DND-41 (cell line): ENCODE measurements at places on chromosomes 12 and 14.

GRCh38 chr12:119235197-119235751 is 56.5 kb downstream of the HSPB8 start:
- no peaks in the 10 kb centered on the region for H3K36me3 ChIP-seq
- no peak for DNase-seq
- H3K27me3 ChIP-seq: no peaks in the 10 kb centered on the region
- H3K27ac ChIP-seq: no peak overlapping the region
- H3K4me3 ChIP-seq: no peak overlapping the region
- no peaks in the 10 kb centered on the region for H3K4me1 ChIP-seq

DNA sequence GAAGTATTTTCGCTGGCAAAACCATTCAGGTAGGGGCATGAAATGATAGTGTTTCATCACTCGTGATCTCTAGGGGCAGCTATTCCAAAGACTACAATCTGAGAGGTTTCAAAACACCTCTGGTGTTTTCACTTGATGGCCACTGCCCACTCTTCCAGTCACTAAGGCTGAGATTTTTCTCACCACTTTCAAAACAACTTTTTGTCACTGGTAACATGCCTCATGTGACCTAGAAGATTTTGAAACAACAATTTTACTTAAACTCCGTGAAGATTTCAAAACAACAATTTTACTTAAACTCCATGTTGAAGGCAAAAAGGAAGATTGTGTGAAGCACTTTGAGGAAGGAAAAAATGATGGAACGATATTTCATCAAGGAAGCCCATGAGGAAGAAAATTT is 1.2 kb upstream of the IRAK3 start:
- H3K36me3 ChIP-seq: no peaks in the 10 kb centered on the region
- H3K4me3 ChIP-seq: no peak overlapping the region
- H3K27me3 ChIP-seq: peaks cover 3% of the 10 kb centered on the region
- H3K4me1 ChIP-seq: no peaks in the 10 kb centered on the region
- no peak overlapping the region for H3K27ac ChIP-seq
- DNase-seq: no peak

DNA sequence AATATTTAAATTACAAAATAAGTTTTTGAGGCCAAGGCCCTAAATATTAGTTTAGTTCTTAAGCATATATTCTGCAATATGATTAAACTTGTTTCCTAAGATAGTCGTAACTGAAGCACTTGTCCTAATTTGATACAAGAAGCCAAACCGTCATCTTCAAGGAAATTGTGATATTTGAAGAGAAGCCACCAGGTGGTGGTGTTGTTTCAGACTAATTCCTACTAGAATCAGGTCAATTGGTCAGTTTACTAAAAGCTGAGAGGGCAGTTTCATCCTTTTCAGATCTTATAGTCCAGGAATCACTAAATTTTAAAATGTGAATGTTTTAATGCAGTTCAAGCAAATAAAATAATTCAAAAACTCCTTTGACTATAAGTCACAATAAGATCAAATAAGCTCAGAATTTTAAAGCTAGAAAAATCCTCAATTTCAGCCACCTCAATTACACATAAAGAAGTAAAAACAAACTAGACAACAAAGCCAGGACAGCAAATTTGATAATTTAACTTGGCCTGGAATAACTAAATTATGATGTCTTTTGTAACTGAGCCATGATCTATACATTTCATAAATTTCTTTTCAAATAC is 7.1 kb upstream of the ARL1 start:
- no peak overlapping the region for H3K27ac ChIP-seq

DNA sequence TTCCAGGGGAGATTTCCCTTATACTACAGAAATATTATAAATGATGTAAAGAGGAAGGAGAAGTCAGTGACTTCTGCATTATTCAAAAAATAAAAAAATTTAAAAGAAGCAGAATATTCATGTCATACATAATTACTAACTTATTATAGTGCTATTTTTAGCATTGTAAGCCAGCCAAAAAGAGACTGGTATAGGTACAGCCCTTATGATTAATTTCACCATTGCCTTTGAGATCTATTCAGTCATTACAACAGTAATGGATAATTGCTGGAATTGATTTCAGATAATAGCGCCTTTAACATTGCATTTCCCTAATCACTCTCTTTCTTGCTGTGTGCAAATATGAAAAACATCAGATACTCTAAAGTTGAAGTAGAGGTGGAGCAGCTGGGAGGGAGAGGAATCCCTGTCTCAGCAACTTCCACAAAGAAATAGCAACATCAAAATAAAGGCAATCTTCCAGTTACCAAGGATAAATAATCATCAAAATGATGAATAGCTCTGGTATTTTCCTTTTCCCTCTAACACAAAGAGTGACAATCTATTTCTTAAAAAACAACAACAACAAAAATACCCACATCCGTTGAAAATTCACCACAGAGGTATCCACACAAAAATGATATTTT is 71.8 kb upstream of the OVCH1 start:
- DNase-seq: no peak
- no peaks in the 10 kb centered on the region for H3K4me1 ChIP-seq
- H3K27ac ChIP-seq: no peak overlapping the region

DNA sequence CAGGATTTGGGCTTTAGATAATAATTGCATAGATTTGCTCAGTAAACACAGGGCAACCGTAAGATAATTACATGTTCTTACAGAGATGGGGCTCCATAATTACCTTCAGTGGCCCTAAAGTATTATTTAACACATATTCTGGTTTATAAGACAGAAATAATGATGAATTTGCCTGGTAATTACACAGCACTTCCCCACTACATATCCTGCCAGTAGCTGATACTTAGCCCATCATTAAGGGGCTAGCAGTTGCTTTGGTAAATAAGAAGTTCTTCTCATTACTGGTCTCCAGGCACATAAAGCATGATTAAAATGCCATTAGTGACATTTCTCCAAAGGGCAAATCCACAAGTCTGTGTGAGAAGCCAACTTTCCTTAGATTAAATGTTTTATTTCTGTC is 158.7 kb downstream of the NUAK1 start:
- no peaks in the 10 kb centered on the region for H3K4me1 ChIP-seq
- no peaks in the 10 kb centered on the region for H3K36me3 ChIP-seq
- DNase-seq: no peak
- no peaks in the 10 kb centered on the region for H3K27me3 ChIP-seq
- no peak overlapping the region for H3K27ac ChIP-seq

GRCh38 chr14:103509864-103510723 is 12.5 kb downstream of the CKB start:
- no peak overlapping the region for H3K4me3 ChIP-seq
- no peaks in the 10 kb centered on the region for H3K4me1 ChIP-seq

GRCh38 chr14:104642540-104642868 is 37.9 kb upstream of the TMEM179 start:
- H3K4me1 ChIP-seq: no peaks in the 10 kb centered on the region
- no peak overlapping the region for H3K4me3 ChIP-seq
- DNase-seq: no peak
- H3K27me3 ChIP-seq: peaks cover 2% of the 10 kb centered on the region
- no peaks in the 10 kb centered on the region for H3K36me3 ChIP-seq

- no peaks in the 10 kb centered on the region for H3K4me1 ChIP-seq
- H3K36me3 ChIP-seq: no peaks in the 10 kb centered on the region
- DNase-seq: no peak
- no peak overlapping the region for H3K4me3 ChIP-seq
- H3K27me3 ChIP-seq: peaks cover 44% of the 10 kb centered on the region
- H3K27ac ChIP-seq: no peak overlapping the region
Observed at GRCh38 chr14:72606879-72607278, 287.0 kb downstream of the DPF3 start.

DNA sequence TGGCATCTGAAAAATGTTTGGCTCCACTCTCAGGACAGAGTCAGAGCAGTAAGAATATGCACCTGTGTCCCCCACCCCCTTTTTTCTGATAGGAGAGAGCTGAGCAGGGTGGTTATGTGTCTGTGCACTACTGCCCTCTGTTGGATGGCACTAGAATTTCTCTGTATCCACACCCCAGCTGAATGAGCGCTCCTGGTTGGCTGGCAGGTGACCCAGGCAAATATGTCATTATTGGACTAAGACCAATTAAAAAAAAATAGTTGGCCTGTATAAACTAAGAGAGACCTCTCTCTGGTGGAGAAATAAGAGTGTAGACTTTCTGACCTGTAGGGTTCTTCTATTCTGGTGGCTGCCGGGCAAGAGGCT is 107.0 kb downstream of the PTCSC3 start:
- peaks cover 23% of the 10 kb centered on the region for H3K27me3 ChIP-seq
- H3K4me1 ChIP-seq: no peaks in the 10 kb centered on the region
- H3K27ac ChIP-seq: no peak overlapping the region
- peak; percentile 57 for DNase-seq
- H3K36me3 ChIP-seq: no peaks in the 10 kb centered on the region

DNA sequence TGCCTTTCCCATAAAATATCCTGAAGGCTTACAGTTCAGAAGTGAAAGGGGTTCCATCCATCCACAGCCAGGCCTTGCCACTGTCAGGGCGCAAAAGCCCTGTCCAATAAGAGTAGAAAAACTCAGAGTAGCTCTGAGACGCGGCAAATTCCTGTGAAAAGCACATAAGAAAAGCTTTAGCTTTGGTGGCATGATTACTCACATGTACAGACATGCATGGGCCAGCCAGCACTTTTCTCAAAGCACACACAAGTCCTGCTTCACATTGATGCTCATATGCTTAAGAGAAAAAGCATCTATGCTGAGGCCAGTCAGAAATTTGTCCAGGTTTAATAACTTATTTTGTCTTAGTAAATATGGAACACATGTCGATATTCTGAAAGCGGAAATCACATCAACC is 25.5 kb downstream of the CLEC1A start:
- H3K27ac ChIP-seq: no peak overlapping the region
- DNase-seq: no peak
- H3K4me3 ChIP-seq: no peak overlapping the region
- H3K27me3 ChIP-seq: peaks cover 19% of the 10 kb centered on the region

GRCh38 chr12:45794422-45794821 is 64.9 kb downstream of the ARID2 start:
- DNase-seq: no peak
- H3K27ac ChIP-seq: no peak overlapping the region
- peaks cover 7% of the 10 kb centered on the region; the same call in 1 of the 2 replicates for H3K36me3 ChIP-seq

DNA sequence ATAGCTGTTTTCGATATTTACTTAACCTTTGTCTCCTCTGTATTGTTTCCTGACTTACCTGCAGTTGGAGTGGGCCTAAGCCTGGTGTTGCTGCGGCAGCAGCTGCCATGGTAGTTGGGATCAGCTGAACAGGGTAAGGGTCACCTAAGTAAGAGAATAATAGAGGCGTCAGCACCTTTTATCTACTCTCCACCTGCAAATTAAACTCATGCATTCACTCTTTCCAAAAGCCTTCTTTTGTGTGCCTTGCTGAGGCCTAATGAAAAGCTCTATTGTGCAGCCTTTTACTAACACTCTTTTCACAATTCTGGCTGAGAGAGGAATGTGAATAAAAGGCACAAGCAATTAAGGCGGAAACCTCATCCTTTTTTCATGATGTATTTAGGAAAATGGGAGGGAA is 308.7 kb downstream of the SOX5 start:
- no peak overlapping the region for H3K4me3 ChIP-seq
- H3K36me3 ChIP-seq: no peaks in the 10 kb centered on the region
- DNase-seq: no peak
- H3K27ac ChIP-seq: no peak overlapping the region
- H3K4me1 ChIP-seq: no peaks in the 10 kb centered on the region
- H3K27me3 ChIP-seq: no peaks in the 10 kb centered on the region

DNA sequence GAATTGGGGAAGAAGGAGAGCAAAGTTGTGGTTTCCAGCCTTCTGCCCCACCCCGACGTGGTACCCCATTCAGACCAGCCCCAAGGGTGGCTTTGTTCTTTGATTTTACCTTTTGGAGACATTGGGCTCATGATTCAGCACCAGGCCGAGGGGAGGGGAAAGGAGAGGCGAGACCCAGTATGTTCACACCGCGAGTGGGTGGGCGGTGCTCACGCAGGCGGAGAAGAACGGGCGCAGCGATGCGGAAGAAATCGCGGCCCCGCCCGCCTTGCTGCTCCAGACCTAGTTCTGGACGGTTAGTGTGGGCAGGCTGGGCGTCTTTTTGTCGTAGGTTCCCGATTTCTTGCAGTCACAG is 963 bp downstream of the ATL1 start:
- DNase-seq: peak; percentile 66
- H3K27ac ChIP-seq: peak overlapping the region; percentile 65
- peaks cover 31% of the 10 kb centered on the region for H3K27me3 ChIP-seq

- H3K4me1 ChIP-seq: no peaks in the 10 kb centered on the region
- no peaks in the 10 kb centered on the region for H3K36me3 ChIP-seq
- H3K4me3 ChIP-seq: no peak overlapping the region
- no peak overlapping the region for H3K27ac ChIP-seq
- peaks cover 14% of the 10 kb centered on the region for H3K27me3 ChIP-seq
Observed at GRCh38 chr12:4987076-4988046, 56.3 kb upstream of the KCNA5 start.

DNA sequence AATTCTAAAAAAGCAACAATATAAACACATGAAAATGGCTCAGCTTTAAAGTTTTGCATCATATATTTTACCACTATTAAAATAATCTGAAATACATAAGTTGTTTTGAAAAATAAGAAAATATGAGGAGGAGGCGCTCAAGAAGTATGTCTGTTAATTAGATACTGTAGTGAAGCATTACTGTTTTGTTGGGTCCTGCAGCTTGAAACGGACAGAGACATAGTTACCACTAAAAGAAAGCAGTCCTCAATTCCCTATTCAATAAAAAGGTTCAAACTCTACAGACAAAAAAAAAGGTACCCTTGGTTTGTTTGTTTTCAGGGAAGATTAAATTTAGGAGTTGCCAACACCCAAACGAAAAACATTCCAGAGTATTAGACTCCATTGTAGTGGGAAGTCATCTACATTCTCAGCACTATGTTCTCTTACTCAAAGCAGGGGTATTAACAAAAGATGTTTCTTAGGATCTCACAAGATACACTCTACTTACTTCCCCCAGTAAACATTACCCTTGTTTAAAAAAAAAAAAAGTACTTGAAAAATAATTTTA is 3.0 kb downstream of the PAWR start:
- H3K36me3 ChIP-seq: no peaks in the 10 kb centered on the region
- DNase-seq: no peak
- H3K4me1 ChIP-seq: no peaks in the 10 kb centered on the region
- no peak overlapping the region for H3K27ac ChIP-seq

- no peaks in the 10 kb centered on the region for H3K27me3 ChIP-seq
- no peak overlapping the region for H3K27ac ChIP-seq
- no peaks in the 10 kb centered on the region for H3K4me1 ChIP-seq
- no peak overlapping the region for H3K4me3 ChIP-seq
Observed at GRCh38 chr14:64196056-64196455, 98.1 kb downstream of the ESR2 start.

DNA sequence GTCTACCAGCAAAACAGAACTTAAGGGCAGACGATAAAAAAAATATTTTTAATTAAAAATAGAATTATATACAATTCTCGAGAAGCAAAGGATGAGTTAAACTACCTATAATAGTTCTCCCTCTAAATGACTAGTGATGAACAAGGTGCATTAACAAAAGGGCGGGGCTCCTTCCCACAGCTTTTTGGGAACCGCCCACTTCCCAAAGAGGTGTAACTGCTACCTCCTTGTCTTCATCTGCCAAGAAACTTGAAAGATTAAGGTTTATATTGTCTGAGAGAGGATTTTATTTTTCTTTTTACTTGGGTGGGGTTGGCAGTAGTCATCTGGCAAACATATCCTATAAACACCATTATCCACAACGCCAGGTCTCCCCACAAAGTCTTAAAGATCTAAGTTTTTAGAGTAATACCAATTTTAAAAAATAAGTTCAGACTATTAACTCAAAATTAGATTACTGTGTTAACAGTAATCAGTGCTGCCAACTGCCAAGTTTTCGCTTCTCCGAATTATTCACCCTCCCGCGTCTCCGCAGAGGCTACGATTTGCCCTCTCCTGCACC is 938 bp downstream of the RALGAPA1 start:
- peaks cover 30% of the 10 kb centered on the region for H3K4me1 ChIP-seq
- H3K27ac ChIP-seq: peak overlapping the region; percentile 71
- DNase-seq: peak; percentile 33
- peak overlapping the region; percentile 78 for H3K4me3 ChIP-seq

GRCh38 chr12:12786706-12787601 is 1.5 kb downstream of the APOLD1 start:
- H3K27me3 ChIP-seq: no peaks in the 10 kb centered on the region
- H3K4me3 ChIP-seq: peak overlapping the region; percentile 56
- no peaks in the 10 kb centered on the region for H3K36me3 ChIP-seq
- peak overlapping the region; percentile 91 for H3K27ac ChIP-seq
- DNase-seq: peak; percentile 74
